Activated T-cell treated with anti-CD3 and anti-CD28 coated beads, Interleukin-2, amount 50 U/mL, for 72 hours (primary cell): ENCODE measurements at places on chromosomes 12 and 14. TPM values are rescaled to one million over a fixed set of nuclear protein-coding genes. Genes with fewer than 3 reads are reported as not detected.

NGB gene
- total RNA-seq: not detected

CCDC196 gene
- not detected for total RNA-seq

CNTN1 gene
- not detected for total RNA-seq

DNA sequence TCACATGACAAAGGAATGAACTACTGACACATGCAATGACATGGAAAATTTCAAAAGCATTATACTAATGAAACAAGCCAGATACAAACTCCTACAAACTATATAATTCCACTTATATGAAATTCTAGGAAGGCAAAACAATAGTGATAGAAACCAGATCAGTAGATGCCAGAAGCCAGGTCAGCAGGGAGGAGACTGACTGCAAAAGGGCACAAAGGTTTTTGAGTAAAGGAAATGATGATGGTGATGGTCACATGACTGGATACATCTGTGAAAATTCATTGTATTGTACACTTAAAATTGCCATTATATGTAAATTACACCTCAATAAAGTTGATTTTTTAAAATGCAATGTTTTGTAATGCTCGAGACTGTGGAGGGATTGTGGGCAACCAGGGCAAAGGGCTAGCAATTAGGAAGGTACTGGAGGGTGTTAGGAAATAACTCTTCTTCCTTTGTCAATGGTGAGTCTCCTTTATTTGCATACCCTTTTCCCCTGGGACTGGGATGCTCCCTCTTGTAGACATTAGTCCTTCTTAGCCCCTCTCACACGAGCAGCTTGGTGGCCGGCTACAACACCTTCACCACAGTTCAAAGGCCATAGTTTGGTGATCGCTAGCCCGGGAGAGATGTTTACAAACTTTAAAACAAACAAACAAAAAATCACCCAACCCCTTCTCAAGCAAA lies 6.7 kb upstream of the PRPF40B start:
- peaks cover 4% of the 10 kb centered on the region for H3K36me3 ChIP-seq
- H3K27ac ChIP-seq: no peak overlapping the region
- H3K4me1 ChIP-seq: peaks cover 18% of the 10 kb centered on the region

DNA sequence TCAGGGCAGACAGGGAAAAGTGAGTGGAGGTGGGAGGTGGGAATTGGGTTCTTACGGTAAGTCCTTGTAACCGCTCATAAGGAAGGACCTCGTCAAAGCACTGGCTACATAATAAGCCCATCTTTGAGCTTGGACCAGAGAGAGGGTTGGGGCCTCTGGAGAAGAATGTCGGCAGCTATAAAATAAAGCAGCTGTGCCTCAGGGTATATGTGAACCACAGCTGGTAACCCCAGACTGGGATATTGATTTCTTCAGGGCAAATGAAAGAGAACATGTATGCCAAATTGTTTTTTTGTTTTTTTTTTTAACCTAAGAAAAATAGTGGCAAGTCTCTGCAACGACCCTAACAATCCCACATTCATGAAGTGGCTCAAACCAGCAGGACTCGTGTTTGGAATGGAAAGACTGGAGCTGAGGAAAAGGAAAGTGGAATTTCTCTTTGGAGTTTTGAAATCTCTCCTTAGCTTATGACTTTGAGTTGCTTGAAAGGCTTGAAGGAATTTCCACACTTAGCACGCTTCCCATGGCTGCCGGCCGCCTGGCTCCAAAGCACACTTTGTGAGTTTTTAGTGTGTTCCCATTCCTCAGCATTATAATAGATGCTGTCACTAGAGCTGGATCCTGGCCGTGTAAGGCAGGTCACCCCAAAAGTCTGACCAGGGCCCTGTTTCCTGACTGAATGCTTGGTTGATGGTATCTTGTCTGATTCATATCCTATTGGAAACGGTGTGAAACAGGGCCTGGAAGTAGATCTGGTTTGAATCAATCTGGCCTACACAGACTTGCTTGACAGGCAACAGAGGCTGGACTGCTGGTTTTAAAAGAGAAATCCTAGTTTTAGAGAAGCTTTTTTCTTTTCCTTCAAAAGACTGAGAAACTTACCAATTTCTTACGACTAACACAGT lies 244.7 kb downstream of the MSRB3 start:
- H3K27me3 ChIP-seq: peaks cover 7% of the 10 kb centered on the region
- no peaks in the 10 kb centered on the region for H3K36me3 ChIP-seq
- H3K4me1 ChIP-seq: no peaks in the 10 kb centered on the region
- H3K4me3 ChIP-seq: no peak overlapping the region
- no peak for DNase-seq

GRCh38 chr12:89856431-89856830 lies 147.8 kb upstream of the ATP2B1 start:
- H3K27me3 ChIP-seq: no peaks in the 10 kb centered on the region
- H3K4me3 ChIP-seq: peak overlapping the region; percentile 32
- DNase-seq: peak; percentile 6
- H3K36me3 ChIP-seq: no peaks in the 10 kb centered on the region
- peaks cover 53% of the 10 kb centered on the region for H3K4me1 ChIP-seq
